ENCODE measurements at places on chromosomes 12 and 14. TPM values are rescaled to one million over a fixed set of nuclear protein-coding genes. Genes with fewer than 3 reads are reported as not detected.

- peak; percentile 2 for DNase-seq
These were observed 212.6 kb downstream of the SLC16A7 start for GRCh38 chr12:59808317-59808910.

- DNase-seq, result no peak
These were observed 41.9 kb downstream of the TTC7B start for GRCh38 chr14:90774316-90774715.

DNA sequence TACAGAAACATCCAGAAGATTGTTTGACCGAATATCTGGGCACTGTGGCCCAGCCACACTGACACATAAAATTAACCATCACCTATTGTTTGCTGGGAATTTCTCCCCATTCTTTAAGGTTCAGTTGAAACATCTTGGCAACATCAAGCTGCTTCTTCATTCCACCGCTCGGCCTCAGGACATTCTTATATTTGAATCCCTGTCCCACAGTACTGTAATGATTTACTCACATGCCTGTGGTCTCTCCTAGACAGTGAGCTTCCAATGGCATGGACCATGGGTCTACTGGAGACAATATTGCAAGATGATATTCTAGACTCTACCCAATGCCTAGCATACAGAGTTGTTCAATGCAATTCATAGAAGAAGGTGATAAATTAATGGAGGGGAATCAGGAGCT, 56.1 kb downstream of the EMP1 start:
- DNase-seq, result no peak

DNA sequence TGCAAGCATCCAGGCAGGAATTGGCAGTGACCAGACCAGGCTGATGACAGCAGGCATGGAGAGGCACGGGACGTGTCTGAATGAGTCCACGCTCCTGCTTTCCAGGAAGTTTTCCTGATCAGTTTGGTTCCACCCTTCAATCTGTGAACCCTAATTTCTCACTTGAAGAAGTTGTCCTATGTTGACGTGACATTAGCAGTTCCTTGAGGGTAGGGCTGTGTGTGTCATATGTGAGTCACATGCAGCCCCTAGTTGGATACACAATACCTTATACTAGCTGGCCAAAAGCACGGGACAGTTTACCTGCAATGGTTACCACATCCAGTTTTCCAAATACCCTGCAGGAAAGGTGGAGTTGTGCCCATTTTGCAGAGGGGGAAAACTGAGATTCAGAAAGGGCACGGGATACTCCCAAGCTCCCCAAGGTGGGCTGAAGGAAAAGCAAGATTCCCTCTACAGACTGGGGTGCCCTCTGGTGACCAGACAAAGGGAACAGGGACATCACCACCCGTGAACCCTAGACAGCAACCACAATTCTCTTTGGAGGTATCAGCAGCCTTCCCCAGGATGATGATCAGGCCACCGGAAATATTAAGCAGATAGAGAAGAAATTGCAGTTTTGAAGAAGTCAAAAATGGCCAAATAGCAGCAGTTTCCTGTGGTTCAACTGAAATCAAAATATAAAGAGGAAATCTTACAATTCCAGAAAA, 194.5 kb downstream of the PHETA1 start:
- DNase-seq, result peak; percentile 27

DNA sequence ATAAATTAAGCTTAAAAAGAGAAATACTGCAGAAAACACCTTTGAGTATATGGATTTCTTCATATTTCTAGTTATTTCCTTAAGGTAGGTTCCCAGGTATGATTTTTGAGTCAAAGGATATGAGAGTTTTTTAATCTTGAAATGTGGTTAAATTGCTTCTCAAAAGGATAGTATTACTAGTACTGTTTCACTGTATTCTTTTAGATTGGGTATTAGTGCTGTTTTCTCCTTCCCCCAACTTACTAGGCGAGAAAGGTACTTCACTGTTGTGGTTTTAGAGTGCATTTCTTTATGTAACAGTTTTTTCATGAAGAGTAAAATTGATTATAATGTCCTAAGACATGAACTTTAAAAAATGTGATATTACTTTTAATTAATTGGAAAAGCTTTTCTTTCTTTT, 13.5 kb downstream of the FRS2 start:
- no peak for DNase-seq

GRCh38 chr14:90836692-90837063, 20.4 kb upstream of the TTC7B start:
- no peak for DNase-seq

DNA sequence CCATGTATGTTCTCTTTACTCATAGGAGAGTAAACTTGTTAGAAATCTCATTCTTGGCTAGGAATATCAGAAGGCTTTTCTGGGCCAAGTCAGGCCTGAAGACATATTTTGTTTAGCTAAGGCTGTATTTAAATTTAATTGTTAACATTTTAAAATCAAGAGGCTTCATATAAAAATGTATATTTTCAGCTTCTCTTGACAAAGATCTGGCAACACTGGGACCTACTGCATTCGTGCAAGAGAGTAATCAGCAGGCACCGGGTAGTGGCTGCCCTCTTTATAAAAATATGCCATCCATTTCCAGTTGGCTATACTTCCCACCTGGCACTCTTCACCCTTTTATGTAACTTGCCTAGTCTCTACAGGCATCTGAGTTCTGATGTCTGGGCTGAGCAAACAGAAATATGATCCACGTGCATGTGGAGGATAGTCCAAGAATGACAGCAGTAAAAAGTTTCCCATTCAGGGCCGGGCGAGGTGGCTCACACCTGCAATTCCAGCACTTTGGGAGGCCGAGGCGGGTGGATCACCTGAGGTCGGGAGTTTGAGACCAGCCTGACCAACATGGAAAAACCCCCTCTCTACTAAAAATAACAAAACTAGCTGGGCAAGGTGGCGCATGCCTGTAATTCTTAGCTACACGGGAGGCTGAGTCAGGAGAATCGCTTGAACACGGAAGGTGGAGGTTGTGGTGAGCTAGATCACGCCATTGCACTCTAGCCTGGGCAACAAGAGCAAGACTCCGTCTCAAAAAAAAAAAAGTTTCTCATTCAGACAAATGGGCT, 2.0 kb upstream of the SOS2 start:
- no peak for DNase-seq

DNA sequence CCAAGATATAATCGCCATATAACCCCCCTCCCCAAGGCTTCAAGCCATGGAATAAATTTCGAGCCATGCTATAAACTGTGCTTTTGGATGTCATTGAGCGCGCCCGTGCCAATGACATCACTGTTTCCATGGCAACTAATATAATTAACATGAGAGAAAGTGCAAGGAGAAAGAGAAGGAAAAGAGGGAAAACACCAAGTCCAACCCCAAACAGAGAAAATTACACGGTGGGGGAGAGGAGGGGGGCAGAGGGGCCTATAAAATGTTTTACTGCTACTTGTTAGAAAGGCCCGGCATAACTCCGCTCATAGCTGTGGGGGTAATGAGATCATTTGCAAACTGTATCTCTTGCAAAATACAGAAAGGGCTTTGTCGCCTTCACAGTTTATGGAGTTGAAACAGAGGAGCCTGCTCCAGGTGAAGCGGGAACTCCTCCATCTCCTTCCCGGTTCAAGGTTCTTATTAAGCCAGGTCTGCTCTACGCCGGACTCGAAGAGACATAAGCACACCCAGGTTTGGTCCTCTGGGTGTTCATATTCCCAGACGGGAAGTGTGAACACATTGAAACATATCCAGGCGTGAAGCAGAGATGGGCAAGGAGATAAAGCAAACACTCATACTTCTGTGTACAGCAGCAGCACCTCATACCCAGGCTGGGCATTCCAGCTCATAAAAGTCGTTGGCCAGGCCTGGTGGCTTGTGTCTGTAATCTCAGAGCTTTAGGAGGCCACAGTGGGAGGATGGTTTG, 99.1 kb upstream of the MAP1LC3B2 start:
- DNase-seq, result no peak

- no peak for DNase-seq
These were observed 118.3 kb downstream of the GALC start for GRCh38 chr14:87874676-87875075.

The DNAH10 gene
- polyA plus RNA-seq, result 0.37 TPM

The KRT71 gene
- not detected for polyA plus RNA-seq

The C12orf42 gene
- not detected for polyA plus RNA-seq

Data from A549 (cell line).